ENCODE measurements at places on chromosomes 2 and 18.

DNA sequence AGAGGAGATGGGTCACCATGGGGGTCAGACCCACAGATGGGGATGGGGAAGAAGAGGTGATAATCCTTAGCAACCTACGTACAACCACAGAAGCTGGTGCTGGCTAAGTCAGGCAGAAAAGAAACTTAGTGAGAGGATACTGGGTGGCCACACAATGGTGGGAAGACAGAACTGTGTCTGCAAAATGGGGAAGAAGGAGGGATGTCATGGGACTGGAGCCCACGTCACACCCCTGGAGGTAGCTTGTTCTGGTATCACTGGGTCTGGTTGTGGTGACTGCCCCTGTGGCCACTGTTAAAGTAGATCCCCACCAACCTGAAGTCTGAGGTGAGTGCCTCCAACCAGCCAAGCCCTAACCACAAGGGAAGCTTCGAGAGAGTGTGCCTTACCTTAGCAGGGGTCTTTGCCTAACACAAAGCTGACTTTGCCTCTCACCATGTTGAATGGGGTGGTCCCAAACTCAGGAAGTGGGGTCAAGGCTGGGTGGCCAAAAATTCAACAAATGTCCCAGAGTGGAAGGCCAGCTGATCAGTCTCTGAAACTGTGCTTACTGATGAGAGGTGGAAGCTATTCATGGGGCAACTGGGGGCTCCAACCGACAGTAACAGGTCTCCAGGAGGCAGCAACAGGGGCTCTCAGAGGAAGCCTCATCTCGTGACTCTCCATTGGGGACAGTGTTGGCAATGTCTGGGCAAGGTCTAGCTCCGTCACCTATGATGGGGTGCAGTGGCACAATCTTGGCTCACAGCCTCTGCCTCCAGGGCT, 64.8 kb upstream of the SLC1A4 start:
- no peak for DNase-seq

- DNase-seq: no peak
Observed at GRCh38 chr2:84741182-84741822, 139.6 kb downstream of the TRABD2A start.

DNA sequence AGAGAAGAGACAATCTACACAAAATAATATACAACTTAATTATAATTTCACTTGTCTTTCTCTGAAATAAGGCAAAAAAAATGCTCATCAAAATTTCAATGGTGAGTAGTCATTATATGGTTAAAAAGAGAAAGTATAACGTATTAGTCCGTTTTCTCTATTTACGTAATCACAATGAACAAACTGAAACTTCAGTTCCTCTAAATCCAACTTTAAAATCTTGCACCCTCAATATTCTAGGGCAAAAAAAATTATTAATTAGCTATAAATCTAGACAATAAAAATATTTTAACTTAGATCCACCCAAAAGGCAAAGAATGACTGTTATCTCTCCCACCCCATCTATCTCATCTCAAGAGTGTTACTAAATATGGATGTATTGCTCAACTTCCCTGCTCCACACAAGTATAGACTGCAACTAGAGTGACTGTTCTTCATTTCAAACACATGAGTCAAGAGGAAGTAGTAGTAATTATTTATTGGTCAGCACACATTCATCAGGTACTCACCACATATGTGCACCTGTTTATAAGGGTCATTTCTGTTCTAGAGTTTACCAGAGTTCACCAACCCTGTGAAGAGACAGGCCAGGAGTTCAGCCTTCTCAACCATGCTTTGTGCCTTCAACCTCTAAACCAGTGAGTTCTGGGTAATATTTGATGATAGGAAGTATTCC, 36.4 kb downstream of the STK39 start:
- DNase-seq: no peak

- no peak for DNase-seq
Observed at GRCh38 chr2:71951718-71952404, 195.8 kb downstream of the CYP26B1 start.

DNA sequence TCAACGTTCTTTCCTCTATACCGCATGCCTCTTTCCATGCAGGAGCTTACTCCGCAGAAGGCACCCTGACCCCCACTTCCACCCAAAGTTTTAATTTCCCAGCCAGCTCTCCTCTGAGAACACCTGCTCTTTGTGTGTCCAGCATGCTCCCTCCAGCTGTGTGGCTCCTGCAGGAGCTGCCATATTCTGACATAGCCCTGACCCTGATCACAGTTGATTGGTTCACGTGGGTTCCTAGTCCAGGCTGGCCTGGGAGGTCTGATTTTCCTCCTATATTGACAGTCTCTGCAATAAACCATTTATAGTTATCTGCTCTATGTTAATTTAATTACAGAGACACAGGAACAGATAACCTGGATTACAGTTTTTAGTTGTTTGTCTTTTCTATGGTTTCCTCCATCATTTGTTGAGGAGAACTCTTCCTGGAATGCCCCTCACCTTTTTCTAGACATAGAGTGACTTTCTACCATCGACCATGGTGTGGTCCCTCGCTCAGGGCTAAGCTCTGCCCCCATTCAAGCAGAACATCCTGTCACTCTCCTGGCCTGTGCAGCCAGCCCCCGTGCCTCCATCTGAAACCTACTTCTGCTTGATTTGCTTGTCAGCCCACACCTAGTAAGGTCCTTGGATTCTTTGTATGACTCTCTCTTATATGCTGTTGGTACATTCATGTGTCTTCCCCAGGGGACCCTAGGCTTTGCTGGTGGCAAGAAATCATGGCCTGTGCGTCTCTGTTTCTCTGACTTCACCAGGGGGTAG, 231.5 kb downstream of the LPIN1 start:
- DNase-seq: no peak

DNA sequence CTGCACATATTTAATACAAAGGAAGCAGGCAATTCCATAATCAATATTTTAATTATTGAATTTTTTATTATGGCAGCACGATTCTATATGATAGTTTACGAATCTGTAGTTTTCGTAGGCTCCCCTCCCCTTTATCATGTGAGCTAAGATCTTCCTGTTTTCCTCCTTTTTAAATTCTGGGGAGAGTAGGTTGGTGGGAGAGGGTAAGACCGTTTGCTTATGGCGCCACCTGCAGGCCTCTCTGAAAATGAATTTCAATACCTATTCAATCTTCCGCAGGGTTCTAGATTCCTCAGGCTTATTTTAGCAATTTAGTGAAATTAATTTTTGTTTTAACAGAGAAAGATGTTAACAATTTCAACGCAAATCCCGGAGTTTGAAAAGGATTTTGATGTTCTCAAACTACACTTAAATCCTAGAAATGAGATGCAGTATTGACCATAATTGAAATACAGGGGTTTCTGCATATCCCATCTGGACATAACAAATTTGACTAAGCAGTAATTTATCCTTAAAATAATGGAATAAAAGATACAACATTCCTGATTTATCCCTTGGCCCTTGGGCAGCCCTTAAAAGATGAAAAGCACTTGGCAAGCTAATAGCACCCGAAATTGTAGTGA, 12.8 kb upstream of the GBX2 start:
- DNase-seq: no peak

DNA sequence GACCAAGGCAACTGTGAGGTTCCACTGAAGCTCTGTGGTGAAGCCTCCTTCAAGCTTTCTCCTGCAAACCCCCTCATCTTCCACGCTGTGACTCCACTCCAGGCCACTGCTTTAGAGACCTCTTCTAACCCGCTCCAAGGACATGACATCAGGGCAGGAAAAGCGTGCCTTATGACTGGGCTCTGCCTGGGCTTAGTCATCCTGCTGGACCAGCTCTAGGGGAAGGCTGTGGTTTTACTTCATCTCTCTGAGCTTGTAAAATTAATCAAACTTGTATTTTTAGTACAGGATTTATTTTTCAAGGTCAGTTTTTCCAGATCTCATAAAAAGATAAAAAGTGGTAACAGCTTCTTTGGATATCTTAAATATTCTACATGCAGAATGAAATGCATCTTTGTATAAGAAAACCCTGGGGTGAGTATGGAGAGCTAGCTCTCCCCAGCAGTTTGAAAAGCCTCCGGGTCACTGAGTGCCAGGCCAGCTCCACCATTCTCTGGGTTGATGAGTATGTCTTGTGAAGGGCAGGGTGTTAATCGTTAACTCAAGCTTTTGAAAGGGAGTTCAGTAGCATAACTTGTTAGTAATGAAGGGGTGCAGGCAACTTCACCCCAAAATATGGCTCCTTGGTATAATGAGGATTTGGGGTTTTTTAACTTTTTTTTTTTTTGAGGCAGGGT, 33.1 kb upstream of the YPEL5 start:
- DNase-seq: no peak

- DNase-seq: no peak
Observed at GRCh38 chr18:35495536-35496314, 2.0 kb downstream of the INO80C start.

DNA sequence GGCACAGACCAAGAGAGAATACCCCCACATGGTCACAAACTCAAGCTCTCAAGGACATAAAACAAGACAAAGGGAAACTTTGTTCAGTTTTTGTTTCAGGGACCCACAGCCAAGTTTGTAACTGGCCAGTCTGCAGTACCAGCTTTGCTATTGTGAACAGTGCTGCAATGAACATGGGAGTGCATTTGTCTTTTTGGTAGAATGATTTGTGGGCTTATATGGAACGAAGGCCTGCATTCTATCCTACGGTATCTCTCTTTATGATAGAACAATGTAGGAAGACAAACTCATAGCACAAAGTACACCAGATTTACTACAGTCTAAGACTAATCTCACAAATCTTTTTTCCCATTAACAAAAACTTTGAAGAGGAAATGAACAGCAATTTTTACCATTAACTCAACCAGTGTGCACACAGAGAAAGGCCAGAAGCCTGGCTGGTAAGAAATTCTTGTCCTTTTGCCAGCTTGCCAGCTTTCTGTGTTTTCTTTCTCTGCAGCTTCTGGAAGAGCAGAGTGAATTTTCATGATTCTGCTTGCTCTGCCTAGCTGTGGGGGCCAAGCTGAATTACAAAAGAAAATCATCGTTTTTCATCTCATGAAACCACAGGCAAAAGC, 37.1 kb upstream of the FEZ2 start:
- DNase-seq: no peak

DNA sequence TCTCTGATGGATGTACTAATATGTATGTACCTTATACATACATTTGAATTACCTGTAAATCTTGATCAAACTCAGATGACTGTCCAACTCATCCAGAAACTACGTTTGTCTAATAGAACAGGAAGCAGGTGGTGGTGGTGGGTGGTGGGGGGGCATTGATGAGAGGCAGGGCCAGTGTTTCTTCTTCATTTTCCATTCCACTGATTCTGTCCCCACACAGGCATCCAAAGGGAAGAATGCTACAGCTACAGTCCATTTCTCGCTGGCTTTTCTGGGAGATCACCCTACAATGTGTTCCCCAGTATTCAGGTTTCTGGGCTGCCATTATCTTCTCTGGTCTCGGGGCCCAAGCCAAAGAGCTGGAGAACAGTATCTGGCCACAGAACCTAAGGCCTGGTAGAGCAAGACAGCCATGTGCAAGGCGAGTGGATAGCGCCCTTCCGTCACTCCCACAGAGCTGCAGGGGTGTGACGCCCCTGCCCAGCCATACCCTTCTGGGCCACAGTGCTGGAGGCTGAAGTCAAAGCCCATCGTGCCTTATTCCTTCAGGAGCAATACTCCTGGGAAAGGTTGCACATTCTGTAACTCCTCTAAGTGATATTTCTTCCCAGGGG, 54.5 kb downstream of the BCL11A start:
- DNase-seq: no peak

All from cortex of kidney (tissue), 1 donor.